ENCODE measurements at places on chromosomes 1 and 21.
A peak's percentile ranks its signal among the peaks of the same experiment; 100 is the strongest.

DNA sequence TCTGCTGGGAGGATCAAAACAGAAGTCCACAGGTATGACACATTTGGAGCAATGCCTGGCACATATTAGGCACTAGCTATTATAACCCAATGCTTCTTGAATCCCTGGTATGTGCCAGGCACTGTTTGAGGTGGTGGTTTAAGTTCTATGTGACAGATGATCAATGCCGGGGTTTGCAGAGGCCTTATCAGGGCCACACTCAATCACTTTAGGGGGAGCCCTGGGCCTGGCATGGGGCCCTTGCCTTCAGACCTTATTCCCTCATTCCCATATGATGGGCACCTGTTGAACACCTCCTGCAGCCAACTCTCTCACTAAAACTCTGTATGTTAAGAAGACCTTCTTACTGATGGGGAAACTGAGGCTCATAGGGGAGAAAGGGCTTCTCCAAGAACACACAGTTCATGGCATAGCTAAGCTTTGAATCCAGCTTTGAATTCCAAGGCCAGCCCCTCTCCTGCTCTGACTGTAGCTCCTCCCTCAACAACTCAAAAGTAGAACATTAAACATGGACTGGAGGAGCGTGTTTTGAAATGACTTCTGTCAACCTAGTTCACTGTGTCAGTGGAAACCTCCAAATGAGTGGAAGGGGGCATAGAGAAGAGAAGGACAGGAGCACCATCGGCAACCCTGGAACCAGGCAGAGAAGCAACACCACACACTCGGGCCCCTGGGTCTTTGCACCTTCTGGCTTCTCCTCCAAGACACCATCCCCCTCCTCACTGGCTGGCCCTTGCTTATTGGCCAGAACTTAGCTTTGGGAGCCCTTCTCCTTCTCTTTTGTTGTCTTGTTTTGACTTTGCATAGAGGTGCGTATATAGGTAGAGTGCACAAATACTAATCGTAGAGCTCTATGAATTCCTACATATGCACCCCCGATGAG lies 6.6 kb upstream of the IFFO2 start:
- DNase-seq, result no peak

- no peak for DNase-seq
Observed at GRCh38 chr1:44328671-44329416, 26.2 kb downstream of the ERI3 start.

DNA sequence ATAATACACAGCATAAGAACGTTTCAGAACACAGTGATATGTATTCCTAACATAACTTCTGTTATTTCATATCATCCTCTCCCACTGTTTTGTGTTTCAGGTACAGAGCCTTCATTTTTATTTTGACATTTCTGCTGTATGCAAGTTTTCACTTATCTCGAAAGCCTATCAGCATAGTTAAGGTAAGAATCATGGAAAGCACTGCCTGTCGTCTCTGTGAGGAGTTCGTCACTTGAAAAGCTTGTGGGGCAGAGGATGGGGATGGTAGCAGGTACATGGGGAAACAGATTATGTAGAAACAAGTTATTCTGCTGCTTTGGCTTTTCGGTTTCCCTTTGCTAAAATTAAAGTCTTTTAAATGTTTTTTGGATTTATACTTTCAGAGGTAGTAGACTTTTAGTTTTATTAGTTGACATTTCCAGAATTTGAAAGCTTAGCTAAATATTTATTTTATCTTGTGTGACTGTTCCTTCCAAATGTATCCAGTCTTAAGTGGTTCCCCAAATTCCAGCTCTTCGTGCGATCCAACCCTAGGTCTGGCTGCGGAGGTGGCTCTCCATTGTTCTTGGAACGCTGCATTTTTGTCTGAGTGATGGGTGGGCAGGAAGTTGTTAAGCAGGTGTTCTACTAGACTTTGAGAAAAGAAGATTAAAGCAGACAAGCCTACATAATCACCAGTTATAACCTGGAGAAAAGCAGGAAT lies 12.2 kb downstream of the SLC37A1 start:
- DNase-seq, result peak; percentile 49

DNA sequence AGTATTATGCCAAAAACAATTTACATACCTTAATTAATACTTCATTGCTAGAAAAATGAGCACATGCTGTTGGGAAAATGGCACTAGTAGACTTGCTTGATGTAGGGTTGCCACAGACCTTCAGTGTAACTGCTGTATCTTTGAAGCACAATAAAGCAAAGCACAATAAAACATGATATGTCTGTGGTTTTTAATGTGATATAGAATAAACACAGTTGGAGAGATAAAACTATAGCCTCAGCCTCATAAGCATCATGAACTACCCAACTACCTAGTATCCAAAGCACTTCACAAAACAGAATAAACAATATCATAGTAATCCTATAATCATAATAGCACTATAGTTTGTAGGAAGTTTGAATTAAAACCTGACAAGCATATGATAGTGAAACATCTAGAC lies 143.5 kb downstream of the SYT14 start:
- no peak for DNase-seq

DNA sequence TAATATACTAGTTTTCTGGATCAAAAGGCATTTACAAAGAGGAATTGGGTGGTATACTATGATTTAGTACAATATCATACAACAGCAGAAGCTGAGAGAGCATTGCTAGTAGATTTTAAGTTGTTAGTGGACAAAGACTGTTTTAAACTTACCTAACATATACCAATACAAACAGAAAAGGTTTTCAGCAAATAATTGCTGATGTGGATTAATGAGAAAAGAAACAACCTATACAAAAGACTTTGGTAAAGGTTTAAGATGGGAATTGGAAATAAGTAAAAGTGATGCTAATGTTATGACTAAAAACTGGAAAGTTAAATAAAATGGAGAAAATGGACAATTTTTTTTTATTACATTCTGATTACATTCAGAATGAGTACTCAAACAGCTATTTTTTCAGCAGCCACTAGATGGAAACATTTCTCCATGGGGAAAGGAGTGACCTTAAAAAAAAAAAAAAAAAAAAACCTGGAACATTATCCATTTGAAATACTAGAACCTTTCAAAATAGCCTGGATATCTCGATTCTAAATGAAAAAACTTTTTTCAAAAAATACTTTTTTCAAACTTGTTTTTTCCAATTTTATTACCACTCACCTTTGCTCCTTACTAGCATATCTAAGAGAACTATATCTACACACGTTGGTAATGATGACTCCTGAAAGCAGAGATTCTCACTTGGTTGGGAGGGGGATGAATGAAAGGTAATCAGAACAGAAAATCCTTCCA lies 55.4 kb downstream of the EPRS1 start:
- DNase-seq, result no peak

GRCh38 chr21:36386031-36386642 lies 945 bp downstream of the CHAF1B start:
- no peak for DNase-seq

DNA sequence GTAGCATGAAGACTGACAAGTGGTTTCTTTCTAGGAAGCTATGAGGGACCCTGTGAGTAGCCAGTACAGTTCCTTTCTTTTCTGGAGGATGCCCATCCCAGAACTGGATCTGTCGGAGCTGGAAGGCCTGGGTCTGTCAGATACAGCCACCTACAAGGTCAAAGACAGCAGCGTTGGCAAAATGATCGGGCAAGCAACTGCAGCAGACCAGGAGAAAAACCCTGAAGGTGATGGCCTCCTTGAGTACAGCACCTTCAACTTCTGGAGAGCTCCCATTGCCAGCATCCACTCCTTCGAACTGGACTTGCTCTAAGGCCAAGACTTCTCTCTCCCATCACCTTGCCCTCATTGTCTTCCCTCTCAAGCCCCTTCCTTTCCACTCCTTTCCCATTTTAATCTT lies 3.4 kb upstream of the GABPB2 start:
- DNase-seq, result no peak

DNA sequence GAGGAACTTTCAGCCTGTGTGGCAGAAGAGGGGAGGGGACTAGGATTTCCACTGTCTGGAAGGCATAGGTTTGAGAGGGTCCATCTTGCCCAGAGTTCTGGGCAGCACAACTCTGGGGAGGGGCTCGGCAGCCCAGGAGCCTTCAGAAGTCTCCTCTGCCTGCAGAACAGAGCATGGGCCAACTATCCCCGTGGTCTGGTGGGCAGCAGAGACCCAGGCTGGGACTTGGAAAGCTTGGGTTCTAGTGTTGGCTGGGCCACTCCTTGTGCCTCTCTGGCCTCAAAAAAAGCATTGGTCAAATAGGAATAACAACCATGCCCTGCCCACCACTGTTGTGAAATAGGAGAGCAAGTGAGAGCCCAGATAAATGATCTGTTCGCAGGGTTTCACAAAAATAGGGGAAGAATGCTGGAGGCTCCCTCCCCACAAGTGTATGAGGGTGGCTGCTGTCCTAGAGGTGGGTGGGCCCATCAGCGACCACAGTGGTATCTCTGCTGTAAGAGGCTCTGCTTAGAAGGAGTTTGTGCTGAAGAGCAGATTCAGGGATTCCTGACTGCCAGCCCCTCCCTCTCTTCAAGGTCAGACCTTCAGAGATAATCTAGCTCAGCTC lies 8.9 kb downstream of the EPHA10 start:
- DNase-seq, result no peak

- DNase-seq, result no peak
Observed at GRCh38 chr1:208857465-208857864, 613.3 kb upstream of the PLXNA2 start.

DNA sequence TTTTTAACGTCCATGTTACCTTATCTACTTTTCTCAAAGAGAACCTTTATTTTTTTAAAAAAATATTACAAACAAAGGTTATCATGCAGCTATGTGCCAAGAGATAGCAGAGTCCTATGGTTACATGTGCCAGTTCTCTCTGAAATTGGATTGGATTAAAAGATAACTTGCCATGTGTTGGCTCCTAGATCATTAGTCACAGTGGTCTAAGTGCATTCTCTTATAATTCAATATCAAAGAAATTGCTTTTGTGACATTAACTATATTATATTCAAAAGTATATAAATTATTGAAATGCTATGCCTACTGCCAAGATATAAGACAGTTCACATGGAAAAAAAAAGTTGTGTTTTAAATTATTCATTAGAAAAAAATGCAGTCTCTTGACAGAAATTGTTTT lies 494.2 kb downstream of the NEGR1 start:
- no peak for DNase-seq

DNA sequence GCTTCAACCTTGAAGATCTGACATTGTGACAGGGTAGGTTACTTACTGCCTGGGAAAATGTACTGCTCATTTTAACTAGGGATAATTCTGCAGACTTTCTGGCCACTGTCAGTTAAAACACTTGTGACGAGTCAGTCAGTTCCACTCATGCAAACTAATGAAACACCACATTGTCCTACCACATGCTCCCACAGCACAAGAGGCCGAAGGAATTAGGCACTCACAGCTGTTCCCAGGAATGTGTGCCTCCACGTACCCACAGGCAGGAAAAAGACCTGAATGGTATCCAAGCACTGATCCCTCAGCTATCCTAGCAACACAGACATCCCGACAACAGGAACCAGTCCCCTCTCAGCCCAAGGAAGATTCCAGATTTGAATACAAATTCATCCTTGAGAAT lies 12.3 kb downstream of the BCAR3 start:
- no peak for DNase-seq

GRCh38 chr1:156045076-156045475 lies 8.5 kb downstream of the UBQLN4 start:
- DNase-seq, result no peak

- no peak for DNase-seq
Observed at GRCh38 chr21:42533963-42534355, 20.3 kb downstream of the SLC37A1 start.

GRCh38 chr1:165949335-165950130 lies 122.1 kb downstream of the UCK2 start:
- no peak for DNase-seq

GRCh38 chr1:69513601-69514000 lies 54.1 kb upstream of the LRRC7 start:
- DNase-seq, result no peak

- DNase-seq, result no peak
Observed at GRCh38 chr1:12185918-12186678, 19.3 kb downstream of the TNFRSF1B start.

GRCh38 chr1:119885903-119886783 lies 10.2 kb downstream of the ADAM30 start:
- no peak for DNase-seq

GRCh38 chr1:155052439-155053395 lies 1.6 kb downstream of the ADAM15 start:
- DNase-seq, result peak; percentile 54

DNA sequence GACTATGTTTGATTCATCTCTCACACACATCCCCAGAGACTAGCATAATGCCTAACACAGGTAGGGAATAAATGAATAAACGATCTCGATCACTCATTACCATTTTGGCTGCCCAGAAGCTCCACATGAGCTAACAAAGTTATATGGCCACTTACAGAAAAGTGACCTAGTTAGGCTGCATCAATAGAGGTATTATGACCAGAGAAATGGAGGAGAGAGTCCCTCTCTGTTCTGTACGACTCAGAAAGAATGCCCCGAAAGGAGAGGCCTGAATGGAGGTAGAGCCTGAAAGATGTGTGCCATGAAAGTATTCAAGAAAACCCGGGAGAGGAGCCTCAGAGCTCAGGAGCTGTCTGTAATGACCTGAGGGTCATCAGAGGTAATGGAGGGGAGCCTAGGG lies 208.2 kb upstream of the GRIK3 start:
- no peak for DNase-seq

- no peak for DNase-seq
Observed at GRCh38 chr1:40341491-40342380, 24.6 kb upstream of the COL9A2 start.

GRCh38 chr1:38926091-38926490 lies 15.5 kb downstream of the RHBDL2 start:
- no peak for DNase-seq

GRCh38 chr1:222018041-222018440 lies 276.2 kb upstream of the DUSP10 start:
- no peak for DNase-seq

DNA sequence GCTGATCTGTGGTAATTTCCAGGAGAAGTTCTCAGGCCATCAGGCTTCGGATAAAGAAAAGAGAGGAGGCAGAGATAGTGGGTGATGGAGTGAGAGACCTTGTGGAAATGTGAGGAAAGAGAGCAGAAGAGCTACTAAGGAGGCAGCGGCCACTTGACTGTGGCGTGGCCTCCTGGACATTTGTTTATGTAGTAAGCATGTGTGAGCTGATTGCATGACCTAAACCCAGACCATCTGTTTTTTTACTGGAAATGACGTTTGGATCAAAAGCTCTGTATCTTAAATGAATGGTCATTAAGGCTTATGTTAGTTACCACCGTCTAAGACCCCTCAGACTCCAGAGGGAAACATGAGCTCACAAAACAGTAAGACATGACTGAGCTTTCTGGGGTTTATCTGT lies 13.6 kb downstream of the ATP1B1 start:
- DNase-seq, result no peak

DNA sequence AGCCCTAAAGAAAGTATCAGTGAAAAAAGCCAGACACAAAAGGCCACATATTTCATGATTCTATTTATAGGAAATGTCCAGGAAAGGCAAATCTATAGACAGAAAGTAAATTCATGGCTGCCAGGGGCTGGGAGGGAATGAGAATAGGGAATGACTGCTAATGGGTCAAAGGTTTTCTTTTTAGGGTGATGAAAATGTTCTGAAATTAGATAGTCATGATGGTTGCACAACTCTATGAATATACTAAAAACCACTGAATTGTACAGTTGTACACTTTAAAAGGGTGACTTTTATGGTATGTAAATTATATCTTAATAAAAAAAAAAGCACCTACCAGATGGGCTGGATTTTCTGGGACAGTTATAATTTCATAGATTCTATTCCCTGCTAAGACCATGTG lies 114.8 kb downstream of the CNIH3 start:
- no peak for DNase-seq

GRCh38 chr1:234845097-234845660 lies 235.2 kb upstream of the IRF2BP2 start:
- DNase-seq, result no peak

- DNase-seq, result peak; percentile 85
Observed at GRCh38 chr1:107787299-107787698, 177.7 kb downstream of the VAV3 start.

GRCh38 chr1:56806804-56807203 lies 12.4 kb downstream of the FYB2 start:
- no peak for DNase-seq
